ENCODE measurements at places on chromosomes 11 and 22.

GRCh38 chr11:1879941-1880720 lies 11.6 kb downstream of the PRR33 start:
- DNase-seq = no peak

DNA sequence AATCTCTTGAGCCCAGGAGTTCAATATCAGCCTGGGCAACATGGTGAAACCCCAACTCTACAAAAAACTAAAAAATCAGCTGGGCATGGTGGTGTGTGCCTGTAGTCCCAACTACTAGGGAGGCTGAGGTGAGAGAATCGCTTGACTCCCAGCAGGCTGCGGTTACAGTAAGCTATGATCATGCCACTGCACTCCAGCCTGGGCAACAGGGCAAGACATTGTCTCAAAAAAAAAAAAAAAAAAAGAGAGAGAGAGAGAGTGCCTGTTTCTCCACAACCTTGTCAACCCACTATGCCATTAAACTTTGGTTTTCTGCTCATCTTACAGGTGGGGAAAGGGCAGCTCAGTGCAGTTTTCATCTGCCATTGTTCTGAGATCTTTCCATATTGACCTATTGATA lies 5.1 kb downstream of the FOLR3 start:
- DNase-seq = no peak

DNA sequence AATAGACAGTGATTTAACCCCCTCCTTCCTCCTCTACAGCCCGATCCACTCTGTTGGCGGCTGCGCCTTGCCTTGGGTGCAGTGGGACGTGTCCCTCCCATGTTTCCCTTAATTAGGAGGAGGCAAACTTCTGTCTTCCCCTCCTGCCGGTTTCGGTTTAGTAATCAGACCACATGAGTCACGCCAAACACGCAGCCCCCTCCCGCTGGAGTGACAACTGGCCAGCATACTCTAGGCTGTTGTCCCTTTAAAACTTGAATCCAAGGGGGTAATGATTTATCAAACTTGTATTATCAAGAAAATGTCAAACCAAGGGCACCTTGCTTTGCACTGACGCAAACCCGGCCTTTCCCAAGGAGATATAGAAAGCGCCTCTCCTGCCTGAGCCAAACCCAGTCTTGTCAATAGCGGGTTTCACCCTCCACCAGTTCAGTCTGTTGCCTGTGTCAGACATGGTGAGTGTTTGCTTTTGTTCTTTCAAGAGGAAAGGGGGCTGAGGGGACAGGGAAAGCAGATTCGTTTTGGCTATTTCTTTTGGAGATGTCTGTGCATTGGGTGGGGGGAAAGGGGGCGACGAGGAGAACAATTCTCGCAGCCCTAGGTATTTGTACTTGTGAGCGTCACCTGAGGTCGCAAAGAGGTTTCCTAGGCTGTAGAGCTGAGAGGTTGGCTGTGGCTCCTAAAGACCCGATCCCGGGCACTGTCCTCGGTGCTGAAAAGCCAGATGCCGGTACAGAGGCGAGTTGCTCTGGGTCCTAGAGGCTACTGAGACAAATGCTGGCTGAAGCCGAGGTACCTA lies at the start of gene SLC6A5:
TSS of gene SLC6A5 (plus strand) at position 388 of the 799 bp plus-strand sequence. CDS start at position 453, 65 bp downstream.
- DNase-seq = no peak

GRCh38 chr11:65320386-65321075 lies 5.9 kb downstream of the CDC42EP2 start:
- DNase-seq = no peak

- no peak for DNase-seq
Observed at GRCh38 chr11:88179971-88180629, 4.9 kb upstream of the RAB38 start.

GRCh38 chr11:3155691-3156258 lies 9.3 kb downstream of the OSBPL5 start:
- DNase-seq = no peak

- DNase-seq = no peak
Observed at GRCh38 chr11:118259138-118259537, 5.0 kb downstream of the MPZL2 start.

- DNase-seq = no peak
Observed at GRCh38 chr11:6111673-6112072, 4.2 kb downstream of the OR56B4 start.

GRCh38 chr22:46802608-46803027 lies 40.2 kb downstream of the TBC1D22A start:
- DNase-seq = no peak

DNA sequence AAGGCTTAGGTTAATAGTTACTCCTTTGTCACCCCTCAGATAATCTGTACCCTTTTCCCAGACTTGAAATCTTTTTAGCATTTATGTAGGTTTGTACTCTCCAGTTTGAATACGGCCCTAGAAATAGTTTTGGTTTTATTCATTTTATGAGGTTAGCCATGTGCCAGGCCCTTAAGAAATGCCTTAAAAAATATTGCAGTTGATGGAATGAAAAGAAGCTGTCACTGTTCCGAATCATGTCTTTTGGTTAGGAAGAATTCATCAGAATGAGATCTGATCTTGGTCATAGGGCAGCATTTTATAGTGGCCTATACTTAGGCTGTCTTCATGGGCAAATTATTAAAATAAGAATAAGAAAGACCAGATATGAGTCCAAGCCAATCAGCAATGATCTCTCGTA lies 14.8 kb upstream of the PRSS23 start:
- DNase-seq = no peak

- DNase-seq = no peak
Observed at GRCh38 chr11:128937480-128937879, 5.2 kb downstream of the TP53AIP1 start.

DNA sequence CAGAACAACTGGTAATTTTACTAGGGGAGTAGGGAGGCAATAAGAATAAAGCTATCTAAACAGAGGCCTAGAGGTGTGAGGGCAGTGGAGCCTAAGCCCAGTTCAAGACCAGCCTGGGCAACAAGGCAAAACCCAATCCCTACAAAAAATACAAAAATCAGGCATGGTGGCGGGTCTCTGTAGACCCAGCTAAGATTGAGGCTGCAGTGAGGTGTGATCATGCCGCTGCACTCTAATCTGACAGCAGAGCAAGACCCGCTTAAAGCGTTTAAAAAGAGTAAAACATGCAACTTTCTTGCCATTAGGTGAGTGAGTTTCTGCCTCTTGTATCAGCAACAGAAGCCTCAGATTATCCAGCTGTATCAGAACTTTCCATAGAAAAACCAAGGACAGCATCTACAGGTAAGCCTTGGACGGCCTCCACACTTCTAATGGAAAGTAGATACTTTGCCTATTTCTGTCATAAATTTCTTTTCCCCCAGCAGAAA lies 12.1 kb downstream of the TAF1D start:
- no peak for DNase-seq

DNA sequence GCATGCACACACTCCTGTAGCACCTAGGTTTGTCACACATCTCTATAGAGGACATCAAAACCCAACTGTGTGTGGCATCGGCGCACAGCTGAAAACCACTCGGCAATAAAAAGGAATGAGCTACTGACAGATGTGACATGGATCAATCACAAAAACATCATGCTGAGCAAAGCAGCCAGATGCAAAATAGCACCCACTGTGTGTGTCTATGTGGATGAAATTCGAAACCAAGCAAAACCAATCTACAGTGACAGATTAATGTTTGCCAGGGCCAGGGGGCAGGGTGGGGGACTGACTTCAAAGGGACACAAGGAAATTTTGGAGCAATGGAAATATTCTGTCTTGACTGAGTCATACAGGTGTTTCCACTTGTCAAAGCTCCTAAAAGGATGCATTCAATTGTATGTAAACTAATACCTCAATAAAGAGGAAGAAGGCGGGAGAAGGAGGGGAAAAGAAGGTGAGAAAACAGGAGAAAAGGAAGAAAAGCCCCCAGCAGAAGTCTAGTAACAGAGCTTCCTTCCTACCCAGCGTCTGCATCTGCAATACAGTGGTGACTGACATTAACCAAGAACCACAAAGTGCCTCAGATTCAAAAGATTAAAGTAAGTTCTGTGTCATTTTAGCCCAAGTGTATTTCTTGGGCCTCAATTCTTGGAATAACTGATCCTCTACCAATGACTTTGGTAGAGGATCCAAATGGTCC lies 49.8 kb downstream of the PACSIN2 start:
- DNase-seq = no peak

DNA sequence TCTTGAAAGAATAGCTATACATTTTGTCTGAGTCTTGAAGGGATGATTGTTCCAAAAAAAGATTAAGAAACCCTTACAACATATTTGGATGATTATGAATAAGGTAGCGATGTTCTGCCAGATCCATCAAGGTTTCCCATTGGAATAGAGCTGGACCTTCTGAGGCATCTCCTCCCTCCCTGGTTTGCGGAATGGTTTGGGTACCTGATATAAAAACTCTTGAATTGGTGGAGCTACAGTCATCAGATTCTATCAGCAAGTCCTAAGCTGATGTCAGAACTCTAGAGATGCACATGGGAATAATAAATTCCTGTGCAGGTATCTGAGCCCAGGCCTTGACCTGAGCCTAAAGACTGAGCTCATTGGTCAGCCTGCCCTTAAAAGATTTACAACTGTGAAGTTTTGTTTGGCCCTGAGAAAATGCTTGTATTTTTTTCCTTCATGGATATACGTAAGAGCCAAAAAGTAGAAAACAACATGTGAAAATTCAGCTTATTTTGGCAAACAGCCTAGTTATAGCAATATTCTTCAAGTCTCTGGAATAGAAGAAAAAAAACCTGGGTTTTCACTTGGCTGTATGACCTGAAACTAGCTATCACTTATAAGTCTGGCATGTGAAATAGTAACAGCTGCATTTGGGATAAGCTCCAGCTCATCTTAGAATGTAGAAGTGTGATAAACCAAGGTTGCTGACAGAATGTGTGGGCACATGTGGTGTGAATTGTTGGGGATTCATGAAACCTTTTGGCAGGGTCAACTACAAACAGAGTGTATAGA lies 265.7 kb upstream of the CTSC start:
- DNase-seq = no peak

DNA sequence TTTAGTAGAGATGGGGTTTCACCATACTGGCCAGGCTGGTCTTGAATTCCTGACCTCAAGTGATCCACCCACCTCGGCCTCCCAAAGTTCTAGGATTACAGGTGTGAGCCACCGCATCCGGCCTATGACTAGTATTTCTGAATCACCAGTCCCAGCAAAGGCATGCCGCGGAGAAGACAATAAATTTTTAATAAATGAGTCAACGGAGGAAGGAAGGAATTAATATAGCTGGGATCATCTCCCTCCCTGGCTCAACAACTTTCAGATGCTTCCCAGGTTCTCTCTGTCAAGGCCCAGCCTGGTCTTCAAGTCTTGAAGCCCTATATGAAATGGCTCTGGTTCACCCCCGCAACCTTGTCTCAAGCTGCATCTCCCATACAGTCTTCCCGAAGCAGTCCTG lies 45.7 kb downstream of the CYTH4 start:
- no peak for DNase-seq

GRCh38 chr11:65404638-65405339 lies 17.8 kb upstream of the NEAT1 start:
- DNase-seq = no peak
